ENCODE measurements at places on chromosomes 13 and 19.

DNA sequence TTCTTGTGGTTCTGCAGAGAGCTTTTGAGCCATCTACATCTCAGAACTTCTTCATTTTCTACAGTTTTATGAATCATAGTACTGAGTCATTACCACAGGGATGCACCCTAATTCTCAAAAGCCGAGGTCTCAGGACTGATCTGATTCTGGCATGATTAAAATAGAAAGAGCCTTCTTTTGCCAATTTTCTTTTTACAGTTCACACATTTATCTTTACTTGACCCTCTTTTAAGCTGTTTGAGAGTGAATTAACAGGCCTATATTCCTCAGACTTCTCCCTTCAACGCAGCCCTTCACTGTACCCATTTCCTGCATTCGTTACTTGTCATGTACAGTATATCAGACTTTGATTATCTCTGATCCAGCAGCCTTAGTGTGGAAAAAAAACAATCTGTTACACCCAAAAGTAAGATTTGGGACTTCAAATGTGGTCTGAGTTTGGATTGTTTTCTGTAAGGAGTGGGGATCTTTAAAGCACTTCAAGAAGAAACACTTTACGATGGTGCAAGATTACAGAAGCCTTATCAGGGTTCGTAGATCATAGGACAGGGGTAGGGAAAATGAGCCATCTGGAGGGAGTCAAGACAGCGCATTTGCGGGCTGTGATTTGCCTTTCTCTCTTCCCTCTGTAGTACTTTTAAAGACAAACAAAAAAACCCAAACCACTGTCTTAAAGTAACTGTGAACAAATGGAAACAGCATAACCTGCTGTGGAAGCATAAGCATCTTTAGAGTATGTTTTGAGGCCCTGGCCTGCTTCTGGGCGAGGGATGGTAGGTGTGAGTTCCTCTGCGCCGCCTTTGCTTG lies 15.3 kb upstream of the GPR183 start:
- no peak for DNase-seq

GRCh38 chr19:632579-633067 lies 714 bp downstream of the POLRMT start:
- DNase-seq, result no peak

GRCh38 chr19:33064458-33064791 lies 263 bp downstream of the RHPN2 start:
- no peak for DNase-seq

- no peak for DNase-seq
These were observed 5.1 kb downstream of the NFKBIB start for GRCh38 chr19:38904581-38905539.

Measured in renal cortex interstitium (tissue), 15 donors.